ENCODE measurements at places on chromosomes 7 and 10.

- no peak for DNase-seq
Measured at GRCh38 chr7:28497009-28497408, 84.7 kb downstream of the CREB5 start.

DNA sequence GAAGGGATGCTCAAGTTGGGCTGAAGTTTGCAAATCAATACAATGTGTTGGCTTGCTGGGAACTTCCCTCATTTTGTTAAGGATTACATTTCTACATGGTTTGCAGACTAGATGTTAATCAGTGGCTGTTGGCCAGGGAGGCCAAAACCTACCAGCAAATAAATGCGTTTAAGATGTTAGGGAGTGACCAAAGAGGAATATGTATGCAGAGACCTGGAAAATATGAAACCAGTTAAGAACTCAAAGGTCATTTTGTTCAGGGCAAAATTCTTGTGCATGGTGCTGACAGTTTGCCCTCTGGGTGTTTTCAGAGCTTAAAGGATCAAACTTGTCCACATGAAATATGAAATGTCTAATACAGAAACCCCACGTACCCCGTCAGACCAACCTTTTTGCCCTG is 30.3 kb downstream of the GATA3 start:
- no peak for DNase-seq

- DNase-seq = no peak
Measured at GRCh38 chr7:56115852-56116538, at the start of gene NUPR2. TSS of gene NUPR2 (minus strand) at chr7:56116417. CDS start at chr7:56116314, 103 bp downstream.

DNA sequence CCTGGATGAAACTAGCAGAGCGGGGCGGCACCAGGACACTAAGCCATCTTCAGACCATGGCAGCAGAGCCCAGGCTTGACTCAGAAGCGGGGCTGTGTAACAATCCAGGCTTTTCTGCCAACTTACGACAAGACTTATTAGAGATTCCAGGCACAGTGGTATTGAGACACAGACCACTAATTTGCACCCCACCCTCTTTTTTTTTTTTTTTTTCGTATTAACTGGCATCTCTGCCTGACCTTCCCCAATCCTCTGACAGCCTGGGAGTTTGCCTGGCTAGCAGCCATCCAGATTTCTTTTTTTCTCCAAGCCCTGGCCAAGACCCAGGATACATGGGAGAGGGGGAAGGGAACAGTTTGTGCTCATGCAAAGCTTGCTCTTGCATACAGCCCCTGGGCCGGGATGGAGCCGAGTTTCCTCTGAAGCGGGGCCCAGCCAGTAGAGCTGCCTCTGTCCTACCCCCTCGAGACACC is 182.4 kb downstream of the PLXNA4 start:
- DNase-seq = no peak

All from T-helper 9 cell (primary cell).